NCI-H1930 (cell line): ENCODE measurements at places on chromosomes 11 and 22.

DNA sequence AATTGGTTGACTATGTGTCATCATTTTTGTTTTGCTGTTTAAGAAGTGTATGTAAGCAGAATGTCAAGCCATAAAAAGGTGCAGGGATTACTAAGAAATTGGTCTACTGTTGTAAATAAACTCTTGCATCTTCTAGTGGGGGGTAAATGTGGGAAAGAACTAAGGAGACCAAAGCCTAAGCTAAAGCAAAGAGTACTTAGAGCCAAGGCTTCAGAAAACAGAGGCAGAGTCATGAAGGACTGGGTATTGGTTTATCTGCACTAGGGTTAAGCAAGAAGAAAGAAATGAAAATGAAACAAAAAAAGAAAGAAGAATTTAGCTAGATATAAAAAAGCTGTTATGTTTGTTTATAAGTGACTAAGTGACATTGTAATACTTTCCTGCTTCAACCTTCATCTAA, 628.1 kb downstream of the METTL15 start:
- no peak for DNase-seq

- no peak for DNase-seq
Measured at GRCh38 chr11:40328890-40329614, 1130.4 kb downstream of the LRRC4C start.

DNA sequence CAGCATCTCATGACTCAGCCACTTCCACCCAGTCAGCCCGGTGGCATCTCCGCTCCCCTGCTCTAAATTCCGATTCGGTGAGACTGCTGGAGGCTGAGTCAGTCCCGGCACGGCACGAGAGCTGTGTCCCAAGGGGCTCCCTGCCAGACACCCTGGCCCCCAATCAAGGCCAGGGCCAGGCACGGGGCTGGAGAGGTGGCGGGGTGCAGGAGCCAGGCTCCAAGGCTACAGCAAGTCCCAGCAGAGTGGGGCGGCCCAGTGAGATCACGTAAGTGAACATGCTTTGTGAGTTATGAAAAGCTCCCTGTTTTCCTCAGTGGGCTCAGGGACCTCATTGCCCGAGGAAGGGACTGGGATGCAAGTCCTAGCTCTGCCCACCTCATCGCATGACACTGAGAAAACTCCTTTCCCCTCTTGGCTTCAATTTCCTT, 3.0 kb downstream of the C11orf68 start:
- no peak for DNase-seq

DNA sequence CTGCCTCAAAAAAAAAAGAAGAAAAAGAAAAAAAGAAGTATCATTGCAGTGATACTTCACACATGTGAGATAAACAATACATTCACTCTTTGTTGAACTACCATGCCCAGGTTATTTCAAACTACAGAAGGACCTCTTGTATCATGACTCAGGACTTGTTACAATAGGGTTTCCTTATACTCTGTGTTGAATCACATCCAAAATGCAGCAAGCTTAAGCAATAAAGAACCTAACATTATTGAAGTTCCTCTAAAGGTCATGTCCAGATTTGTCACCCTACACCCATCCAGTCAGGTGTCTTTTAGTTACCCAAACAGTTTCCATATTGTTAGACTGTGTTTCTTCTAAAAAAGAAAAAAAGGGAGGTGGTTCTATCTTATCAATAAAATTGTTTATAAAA, 26.9 kb upstream of the ALKBH3 start:
- no peak for DNase-seq

DNA sequence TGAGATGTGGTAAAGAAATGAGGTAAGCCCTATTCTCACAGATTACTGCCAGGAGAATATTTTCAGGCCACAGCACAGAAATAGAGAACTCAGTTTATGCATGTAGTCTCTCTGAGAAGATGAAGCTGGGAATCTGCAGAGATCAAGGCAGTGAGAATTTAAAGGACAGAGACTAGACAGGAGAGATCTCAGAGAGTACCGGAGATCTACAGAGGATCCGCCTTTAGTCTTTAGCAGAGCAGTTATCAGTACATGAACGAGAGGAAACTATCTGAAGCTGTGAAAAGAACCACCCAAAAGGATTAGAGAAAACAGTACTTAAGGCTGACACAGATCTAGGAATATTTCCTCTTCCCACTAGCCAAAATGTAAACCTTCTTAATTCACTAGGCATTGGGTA, 101.5 kb downstream of the DLG2 start:
- DNase-seq = no peak

- no peak for DNase-seq
Measured at GRCh38 chr11:118689503-118689851, 10.0 kb upstream of the TREH start.

DNA sequence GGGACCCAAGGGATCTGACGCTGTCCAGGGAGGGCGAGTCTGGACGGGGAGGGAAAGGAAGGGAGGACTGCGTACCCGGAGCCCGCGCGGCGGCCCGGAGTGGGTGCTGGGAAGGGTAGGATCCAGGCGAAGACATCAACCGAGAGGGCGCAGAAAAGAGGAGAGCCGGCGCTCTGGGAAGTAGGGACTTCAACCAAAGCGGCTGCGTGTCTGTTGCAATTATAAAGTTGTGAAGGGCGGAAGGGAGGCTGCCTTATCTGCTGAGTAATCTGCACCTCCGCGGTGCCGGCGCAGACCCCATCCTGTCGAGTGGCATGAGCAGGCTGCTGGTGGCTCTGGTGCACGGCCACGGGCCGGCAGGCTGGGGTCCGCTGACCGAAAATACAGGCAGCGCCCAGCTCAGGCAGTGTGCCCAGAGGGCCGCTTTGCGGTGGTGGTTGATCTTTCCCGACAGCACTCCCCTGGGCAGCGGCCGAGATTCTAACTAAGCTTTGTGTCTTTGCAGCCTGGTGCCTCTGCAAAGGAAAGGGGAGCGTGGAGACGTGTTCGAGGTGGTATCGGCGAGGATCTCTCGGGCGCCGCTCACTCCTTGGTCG, 978 bp downstream of the C11orf87 start:
- no peak for DNase-seq

- no peak for DNase-seq
Measured at GRCh38 chr11:27863637-27864036, 163.4 kb upstream of the BDNF start.

GRCh38 chr11:650482-650881, 13.4 kb downstream of the DRD4 start:
- no peak for DNase-seq

GRCh38 chr11:68411501-68411991, 49.0 kb upstream of the PPP6R3 start:
- no peak for DNase-seq

DNA sequence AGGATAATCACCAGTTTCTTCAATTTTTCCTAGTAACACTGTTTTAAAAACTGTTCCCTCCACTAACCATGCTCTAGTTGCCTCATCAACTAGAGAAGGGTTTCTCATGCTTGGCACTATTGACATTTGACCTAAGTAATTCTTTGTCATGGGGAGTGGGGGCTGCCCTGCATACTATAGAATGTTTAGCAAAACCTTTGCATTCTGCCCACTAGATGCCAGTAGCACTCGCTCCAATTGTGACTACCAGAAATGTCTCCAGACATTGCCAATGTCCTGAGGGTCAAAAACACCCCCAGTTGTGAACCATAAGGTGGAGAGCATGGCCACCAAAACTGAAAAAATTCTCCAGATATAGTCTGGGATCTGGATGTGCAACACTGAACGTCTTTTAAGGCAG, 27.6 kb upstream of the BMAL1 start:
- DNase-seq = no peak

DNA sequence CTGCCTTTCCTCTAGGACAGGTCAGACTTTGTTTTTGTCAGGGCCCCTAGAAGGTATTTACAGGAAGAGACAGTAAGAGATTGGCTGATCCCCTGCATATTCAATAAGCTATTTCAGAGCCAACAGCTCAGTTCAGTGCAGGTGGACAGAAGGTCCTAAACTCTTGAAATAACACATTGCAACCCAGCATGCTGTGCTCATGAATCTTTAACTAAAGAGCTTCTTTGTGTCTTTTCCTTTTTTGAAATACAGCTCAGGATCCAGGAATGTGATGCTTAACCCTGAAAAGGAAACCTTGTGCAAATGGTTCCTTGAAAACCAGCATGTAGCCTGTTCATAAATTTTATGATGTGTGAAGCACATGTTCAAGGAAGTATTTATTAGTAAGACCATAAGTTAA, 43.9 kb downstream of the BBOX1 start:
- no peak for DNase-seq

- no peak for DNase-seq
Measured at GRCh38 chr11:57294225-57295131, 30.3 kb downstream of the TNKS1BP1 start.

DNA sequence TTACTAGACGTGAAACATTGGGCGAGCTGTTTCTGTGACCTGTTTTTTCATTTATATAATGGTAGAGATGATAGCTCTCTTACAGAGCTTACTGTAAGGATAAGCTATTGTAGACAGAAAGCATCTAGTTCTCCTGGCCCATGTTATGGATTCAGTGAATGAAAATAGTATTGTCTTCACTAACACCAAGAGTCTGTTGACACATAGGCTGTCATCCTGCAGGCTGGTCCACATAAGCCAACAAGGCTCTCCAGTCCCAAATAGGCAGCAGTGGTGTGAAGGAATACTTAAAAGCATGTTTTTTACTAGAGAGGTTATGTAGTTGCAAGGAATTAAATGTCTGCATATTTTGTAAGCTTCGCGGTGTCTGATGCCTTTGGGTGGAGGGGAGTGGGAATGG, 377.8 kb upstream of the CCDC90B start:
- no peak for DNase-seq

GRCh38 chr11:114190630-114191029, 105.6 kb upstream of the NNMT start:
- DNase-seq = no peak

- no peak for DNase-seq
Measured at GRCh38 chr11:126512251-126512650, 156.8 kb downstream of the ST3GAL4 start.

GRCh38 chr11:57680552-57680874, 12.6 kb downstream of the ZDHHC5 start:
- DNase-seq = no peak

- no peak for DNase-seq
Measured at GRCh38 chr11:101686514-101686913, 102.7 kb upstream of the TRPC6 start.

DNA sequence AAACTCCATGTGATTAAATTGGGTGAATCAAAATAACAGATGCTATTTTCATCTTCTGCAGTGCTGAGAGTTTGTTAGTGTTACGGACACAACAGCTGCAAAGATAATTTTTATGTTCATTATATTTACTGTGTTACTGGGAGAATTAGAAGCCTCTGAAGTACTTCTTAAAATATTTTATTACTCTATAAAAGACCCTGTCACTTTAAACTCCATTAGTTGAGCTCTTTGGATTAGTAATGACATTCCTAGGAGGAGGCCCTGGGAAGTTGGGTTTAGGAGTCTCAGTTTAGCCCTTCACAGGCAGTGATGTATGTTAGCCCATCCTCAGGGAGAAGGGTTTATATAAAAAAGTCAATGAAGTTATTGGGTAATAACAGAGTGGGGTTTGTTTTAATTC, 596.7 kb downstream of the JRKL start:
- no peak for DNase-seq

GRCh38 chr22:25172153-25172552, 27.5 kb upstream of the CRYBB3 start:
- no peak for DNase-seq

DNA sequence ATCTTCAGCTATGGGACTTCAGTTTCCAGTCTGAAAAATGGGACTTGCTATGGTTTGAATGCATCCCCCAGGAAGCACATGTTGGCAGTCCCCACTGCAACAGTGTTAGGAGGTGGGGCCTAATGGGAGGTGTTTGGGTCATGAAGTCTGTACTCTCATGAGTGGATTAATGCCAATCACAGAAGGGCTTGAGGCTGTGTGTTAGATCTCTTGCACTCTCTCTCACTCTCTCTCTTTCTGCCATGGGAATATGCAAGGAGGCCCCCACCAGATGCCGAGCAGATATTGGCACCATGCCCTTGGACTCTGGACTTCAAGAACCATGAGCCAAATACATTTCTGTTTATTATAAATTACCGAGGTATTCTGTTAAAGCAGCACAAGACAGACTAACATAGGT, 7.8 kb upstream of the AP1B1 start:
- no peak for DNase-seq

DNA sequence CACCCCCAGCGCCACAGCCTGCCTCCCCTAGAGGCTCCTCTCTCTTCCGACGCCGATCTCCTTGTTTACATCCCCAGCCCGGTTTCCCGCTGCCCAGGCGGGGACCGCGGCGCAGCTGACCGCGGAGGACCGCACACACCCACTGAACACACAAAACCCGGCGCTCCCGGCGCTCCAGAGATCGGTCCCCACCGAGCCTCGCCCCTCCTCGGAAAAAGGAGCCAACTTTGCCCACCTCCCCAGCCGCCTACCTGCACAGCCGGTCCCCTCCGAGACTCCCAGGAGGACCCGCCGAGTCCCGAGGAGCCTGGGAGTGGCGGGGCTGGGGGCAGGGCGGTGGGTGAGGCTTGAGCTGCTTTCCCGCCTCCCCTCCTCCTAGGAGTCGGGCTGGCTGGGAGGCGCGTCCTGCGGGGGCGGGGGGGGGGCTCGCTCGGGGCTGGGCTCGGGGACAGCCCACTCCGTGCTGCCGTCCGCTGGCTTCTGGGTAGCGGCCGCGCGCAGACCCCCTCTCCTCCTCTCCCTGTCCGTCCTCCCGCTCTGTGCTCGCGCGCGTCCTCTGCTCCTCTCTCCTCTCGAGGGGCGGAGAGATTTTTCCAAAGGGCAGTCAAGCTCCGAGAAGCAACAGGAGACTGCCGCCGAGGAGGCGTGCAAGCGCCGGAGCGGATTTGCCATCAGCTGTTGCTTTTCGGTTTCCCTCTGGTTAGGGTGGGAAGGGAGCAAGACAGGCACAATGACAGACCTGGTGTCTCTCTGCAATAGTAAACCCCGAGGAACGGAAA, at the start of gene FXYD6:
Gene FXYD6, minus strand, starts transcription at position 318 of the 779 bp plus-strand sequence. CDS start 33,882 bp downstream, outside the sequence.
- peak; percentile 17 for DNase-seq

GRCh38 chr11:72605973-72606747, 68.1 kb downstream of the PDE2A start:
- DNase-seq = no peak

DNA sequence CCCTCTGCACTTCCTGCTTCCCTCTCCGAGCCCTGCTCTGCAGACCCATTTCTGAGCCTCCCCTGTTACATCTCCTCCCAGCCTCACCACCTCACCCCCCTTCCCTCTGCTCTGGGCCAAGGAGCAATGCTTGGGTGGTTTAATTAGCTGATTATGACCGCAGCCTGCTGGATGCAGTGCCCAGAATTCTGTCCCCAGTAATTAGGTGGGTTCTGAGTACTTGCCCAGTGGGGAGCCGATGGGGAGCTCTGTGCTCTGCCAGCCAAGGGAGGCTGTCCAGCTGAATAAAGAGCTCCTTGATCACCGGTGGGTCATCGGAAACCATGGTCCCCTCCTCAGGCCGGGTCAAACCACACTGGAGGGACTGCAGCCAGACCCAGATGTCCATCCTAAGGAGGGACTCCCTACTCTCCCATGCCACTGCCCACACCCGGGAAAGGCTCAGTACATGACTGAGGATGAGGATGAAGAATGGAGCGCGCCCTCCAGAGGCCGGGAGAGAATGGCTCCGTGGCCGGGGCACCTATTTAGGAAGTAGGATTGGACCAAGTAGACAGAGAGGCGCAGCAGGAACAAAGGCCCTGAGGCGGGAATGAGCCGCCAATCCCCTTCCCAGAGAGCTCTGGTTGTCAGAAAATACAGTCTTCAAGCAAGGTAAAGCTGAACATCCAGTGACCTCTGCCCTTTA, 9.1 kb downstream of the ARRB1 start:
- no peak for DNase-seq
